ENCODE measurements at places on chromosomes 5 and 9.

GRCh38 chr5:29994519-29994918, 1199.0 kb upstream of the CDH6 start:
- DNase-seq, result no peak

GRCh38 chr9:86633945-86634344, 279.7 kb upstream of the TUT7 start:
- DNase-seq, result peak; percentile 53

GRCh38 chr9:131320031-131320685, 30.6 kb downstream of the PLPP7 start:
- DNase-seq, result peak; percentile 13

GRCh38 chr9:120377268-120378159, 202.5 kb downstream of the CDK5RAP2 start:
- DNase-seq, result no peak

GRCh38 chr5:42855811-42856210, 44.1 kb upstream of the SELENOP start:
- no peak for DNase-seq

GRCh38 chr9:121372239-121373010, 2.4 kb upstream of the STOM start:
- no peak for DNase-seq

- DNase-seq, result no peak
Measured at GRCh38 chr9:70924895-70925547, 196.4 kb downstream of the TRPM3 start.

DNA sequence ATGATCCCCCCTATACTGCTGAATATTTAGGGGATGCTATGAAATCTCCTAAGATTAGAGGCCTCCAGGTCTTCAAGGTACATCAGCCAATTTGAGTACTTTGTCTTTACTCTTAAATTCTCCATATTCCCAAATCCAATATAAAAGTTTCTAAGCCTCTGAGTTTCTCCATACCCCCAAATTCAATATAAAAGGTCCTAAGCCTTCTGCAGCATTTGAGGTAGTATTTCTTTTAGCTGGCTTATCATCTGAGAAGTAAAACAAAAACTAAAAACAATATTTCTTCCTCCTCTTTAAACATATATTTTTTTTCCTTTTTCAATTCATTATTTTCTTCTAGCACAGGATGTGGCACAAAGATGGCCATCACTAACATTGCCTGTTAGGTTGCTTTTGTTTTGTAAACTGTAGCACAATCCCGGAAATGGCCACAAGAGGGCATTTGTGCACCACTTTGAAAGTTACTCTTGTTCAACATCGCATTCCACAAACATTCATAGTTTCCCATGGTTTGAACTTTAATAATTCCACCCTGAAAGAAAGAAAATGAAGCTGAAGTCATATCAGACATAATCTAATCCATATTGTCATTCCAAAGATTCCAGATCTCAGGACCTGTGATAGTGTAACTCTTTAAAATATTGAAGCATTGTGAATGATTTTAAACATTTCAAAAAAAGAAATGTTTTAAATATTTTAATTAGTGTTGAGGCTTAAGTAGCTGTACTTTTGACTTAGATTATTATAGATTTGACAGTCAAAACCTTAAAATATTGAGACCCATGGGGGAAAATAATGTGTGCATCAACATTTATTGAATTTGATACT, 21.0 kb upstream of the SCGB3A2 start:
- DNase-seq, result peak; percentile 68

DNA sequence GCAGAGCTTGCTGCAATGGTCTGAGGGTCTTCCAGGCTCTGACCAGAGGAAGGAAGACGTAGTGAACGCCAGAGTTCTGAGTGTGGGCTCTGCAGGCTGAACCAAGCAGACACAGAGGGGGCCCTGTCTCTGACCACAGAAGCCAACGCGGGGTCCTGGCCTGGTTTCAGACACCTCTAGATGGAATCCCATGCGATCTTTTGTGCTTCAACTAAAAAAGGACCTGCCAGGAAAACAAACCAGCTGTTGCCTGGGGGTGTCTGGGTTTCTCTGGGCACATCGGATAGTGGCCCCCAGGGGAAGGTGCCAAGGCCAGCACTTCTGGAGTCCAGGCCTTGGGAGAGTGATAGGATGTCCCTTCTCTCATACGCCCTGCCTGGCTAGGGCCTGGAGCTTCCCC, 12.9 kb downstream of the PRDM12 start:
- DNase-seq, result no peak

DNA sequence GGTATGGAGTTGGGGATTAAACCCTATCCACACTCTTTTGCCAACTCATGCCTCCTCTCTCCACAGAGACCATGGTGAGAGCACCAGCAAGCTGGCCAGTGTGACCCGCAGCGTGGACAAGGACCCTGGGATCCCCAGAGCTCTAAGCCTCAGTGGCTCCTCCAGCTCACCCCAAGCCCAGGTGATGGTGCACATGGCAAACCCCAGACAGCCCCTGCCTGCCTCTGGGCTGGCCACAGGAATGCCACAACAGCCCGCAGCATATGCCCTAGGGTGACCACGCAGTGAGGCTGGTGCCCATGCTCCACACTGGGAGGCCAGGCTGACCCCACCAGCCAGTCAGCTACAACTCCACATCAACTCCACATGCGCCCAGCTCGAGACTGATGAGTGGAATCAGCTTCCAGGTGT, 11.5 kb upstream of the CARD19 start:
- no peak for DNase-seq
